A549 treated with AZD2906 at 1 μM for 4 hours (cell line): ENCODE measurements at places on chromosomes 2 and 18. TPM values are rescaled to one million over a fixed set of nuclear protein-coding genes. Genes with fewer than 3 reads are reported as not detected.

POMC gene
- 0.06 TPM in 1 of 5 replicates, not detected in the others for total RNA-seq

ACKR3 gene
- 9.3 to 15.6 TPM (median 10.9 TPM) in 5 replicates for total RNA-seq

ASNSD1 gene
- total RNA-seq: 28.5 to 41.3 TPM (median 33.0 TPM) in 5 replicates

CHAC2 gene
- total RNA-seq: 12.7 to 14.4 TPM (median 13.0 TPM) in 5 replicates

CLEC4F gene
- total RNA-seq: not detected in 5 replicates

OBSL1 gene
- 18.7 to 23.2 TPM (median 21.6 TPM) in 5 replicates for total RNA-seq

MAP3K20 gene
- total RNA-seq: 22.6 to 33.3 TPM (median 27.5 TPM) in 5 replicates

AQP12B gene
- not detected in 5 replicates for total RNA-seq

UGT1A3 gene
- 0.05 to 0.09 TPM (median 0.07 TPM) in 4 of 5 replicates, not detected in the other for total RNA-seq

MEIS1 gene
- total RNA-seq: 1.6 to 2.0 TPM (median 1.7 TPM) in 5 replicates

SPAG16 gene
- 10.5 to 14.1 TPM (median 11.8 TPM) in 5 replicates for total RNA-seq

CXCR1 gene
- not detected in 5 replicates for total RNA-seq

ADCY3 gene
- 74.3 to 82.6 TPM (median 80.4 TPM) in 5 replicates for total RNA-seq
